ENCODE measurements at places on chromosomes 5 and 9.

DNA sequence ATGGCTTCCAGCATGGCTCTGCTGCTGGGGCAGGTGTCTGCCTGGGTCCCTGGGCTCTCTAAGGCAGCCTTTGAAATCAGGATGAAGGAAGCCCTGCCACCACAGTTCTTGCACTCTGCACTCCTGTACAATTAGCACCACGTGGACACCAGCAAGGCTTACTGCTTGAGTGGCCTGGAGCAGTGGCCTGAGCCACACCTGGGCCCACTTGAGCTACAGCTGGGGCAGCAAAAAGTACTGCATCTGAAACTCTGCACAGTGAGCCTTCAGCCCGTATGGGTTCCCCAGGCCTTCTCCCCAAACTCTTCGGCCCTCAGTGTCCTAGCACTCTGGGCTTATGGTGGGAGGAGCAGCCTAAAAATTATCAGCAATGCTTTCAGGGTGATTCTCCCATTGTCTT is 8.0 kb upstream of the INIP start:
- no peak for DNase-seq

DNA sequence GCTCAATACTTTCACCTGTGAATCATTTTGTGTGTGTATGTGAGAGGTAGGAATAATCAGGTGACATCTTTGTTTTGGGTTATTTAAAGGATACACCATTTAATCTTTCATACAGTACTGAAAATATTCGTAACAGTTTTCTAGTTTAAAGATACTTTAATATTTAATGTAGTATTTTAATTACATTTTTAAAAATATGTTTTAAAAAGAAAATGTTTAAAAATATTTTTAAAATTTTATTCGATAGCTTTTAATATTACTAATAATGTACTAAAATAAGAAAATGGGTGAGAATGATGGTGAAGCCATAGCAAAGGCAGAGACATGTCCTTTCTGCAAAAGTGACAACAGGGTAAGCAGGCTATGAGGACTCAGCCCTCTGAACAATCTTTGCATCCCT is 56.3 kb upstream of the MEF2C start:
- no peak for DNase-seq

DNA sequence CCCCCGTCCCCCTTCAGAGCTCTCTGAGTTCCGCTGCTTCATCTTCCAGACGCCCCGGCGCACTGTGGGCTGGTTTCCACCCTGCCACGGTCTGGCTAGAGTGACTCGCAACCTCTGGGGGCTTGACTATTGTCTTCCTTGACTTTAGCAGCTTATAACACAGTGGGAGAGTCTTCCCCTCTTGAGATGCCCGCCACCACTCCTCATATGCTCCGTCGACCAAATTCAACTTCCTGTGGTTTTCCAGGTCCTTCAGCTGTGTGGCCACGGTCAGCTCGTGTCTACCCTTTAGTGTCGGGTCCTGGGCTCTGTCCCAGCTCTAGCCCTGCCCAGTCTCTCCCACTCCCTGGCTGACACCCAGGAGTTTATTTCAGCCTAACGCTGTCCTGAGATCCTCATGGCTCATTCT is 28.2 kb upstream of the NCS1 start:
- DNase-seq: peak; percentile 86

- DNase-seq: peak; percentile 8
Observed at GRCh38 chr9:5608298-5609225, 20.3 kb upstream of the RIC1 start.

GRCh38 chr5:152864447-152864846 is 459.4 kb upstream of the NMUR2 start:
- no peak for DNase-seq

GRCh38 chr5:154683101-154683880 is 71.9 kb upstream of the LARP1 start:
- no peak for DNase-seq

GRCh38 chr5:112121258-112121657 is 297.8 kb downstream of the EPB41L4A start:
- no peak for DNase-seq

- no peak for DNase-seq
Observed at GRCh38 chr5:172380987-172381643, 73.2 kb downstream of the SH3PXD2B start.

GRCh38 chr5:65825408-65826328 is 100.7 kb upstream of the ERBIN start:
- no peak for DNase-seq

GRCh38 chr5:131163276-131164119 is 1.6 kb downstream of the HINT1 start:
- peak; percentile 52 for DNase-seq

DNA sequence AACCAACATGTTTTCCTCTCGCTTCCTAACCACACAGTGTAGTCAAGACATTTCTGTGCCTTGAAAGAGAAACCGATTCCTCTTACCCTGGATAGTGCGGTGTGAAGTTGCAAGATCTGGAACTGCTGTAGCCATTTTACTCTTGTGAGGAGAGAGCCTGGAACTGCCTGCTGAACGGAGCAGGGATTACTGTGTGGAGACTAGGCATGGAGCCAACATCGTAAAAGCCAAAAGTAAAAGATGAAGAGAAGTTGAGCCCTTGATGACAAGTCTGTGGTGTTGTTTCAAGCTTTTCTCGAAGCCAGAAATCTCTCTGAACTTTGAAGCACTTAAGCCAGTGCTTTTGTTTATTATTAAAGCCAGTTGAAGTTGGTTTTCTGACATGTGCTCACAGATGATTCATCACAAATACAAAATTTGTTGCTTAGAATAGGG is 110.1 kb upstream of the GRIN3A start:
- no peak for DNase-seq

GRCh38 chr9:134306636-134307600 is 19.3 kb upstream of the RXRA start:
- no peak for DNase-seq

GRCh38 chr5:110476164-110476563 is 250.3 kb downstream of the TMEM232 start:
- no peak for DNase-seq

DNA sequence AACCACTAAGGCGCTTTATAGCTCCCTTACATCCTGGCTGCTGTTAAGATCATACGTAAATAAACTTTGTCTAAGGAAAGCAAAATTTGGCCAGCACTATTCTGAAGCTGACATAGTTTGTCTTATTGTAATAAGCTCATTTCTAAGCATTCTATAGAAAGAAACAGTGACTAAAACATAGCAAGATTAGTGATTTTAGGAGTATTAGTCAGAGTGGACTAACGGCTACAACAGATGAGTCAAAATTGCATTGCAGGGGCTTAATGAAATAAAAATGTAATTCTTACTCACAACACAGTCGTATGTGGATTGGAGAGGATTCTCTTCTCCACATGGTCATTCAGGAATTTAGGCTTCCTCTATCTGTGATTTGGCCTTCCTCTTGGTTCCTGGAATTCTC is 347.6 kb downstream of the GADD45G start:
- DNase-seq: no peak

- no peak for DNase-seq
Observed at GRCh38 chr5:36685631-36686288, 79.4 kb downstream of the SLC1A3 start.

DNA sequence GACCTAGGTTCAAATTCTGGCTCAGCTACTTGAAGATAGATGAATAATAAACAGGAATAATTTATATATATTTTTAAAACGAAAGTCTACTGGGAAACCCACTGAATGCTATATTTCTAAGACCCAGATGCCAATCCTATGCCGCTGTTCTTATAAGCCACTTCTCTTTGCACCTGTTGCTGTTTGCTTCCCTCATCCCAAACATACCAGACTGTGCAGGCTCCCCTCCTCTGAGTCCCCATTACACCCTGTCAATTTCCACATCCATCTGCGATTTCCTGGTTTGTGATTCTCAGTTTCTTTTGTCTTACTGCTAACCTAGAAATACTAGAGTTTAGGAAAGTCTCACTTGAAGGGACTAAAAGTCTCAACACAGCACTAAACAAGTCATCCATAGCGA is 92.8 kb upstream of the CAST start:
- no peak for DNase-seq

- no peak for DNase-seq
Observed at GRCh38 chr5:1874348-1874747, 8.4 kb downstream of the IRX4 start.

GRCh38 chr5:76836585-76836984 is 13.2 kb upstream of the S100Z start:
- DNase-seq: no peak

GRCh38 chr9:5841771-5842573 is 9.1 kb upstream of the ERMP1 start:
- DNase-seq: no peak

DNA sequence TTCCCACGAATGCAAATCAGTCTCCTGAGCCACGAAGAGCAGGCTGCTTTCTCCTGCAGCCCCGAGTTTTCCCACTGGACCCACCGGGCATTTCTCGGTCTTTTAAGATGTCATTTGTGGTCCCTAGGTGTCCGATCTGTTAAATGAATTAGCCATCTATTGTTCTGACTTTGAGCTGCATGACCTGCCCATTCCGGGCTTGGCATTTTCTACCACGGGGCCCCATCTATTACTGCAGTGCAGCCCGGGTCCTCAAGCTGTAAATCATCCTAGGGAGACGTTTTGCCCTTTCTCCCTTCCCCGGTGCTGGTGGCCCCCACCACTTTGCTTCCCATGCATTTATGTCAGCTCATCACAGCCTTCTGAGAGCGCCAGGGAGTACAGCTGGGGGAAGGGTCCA is 405.4 kb downstream of the IRX1 start:
- no peak for DNase-seq

DNA sequence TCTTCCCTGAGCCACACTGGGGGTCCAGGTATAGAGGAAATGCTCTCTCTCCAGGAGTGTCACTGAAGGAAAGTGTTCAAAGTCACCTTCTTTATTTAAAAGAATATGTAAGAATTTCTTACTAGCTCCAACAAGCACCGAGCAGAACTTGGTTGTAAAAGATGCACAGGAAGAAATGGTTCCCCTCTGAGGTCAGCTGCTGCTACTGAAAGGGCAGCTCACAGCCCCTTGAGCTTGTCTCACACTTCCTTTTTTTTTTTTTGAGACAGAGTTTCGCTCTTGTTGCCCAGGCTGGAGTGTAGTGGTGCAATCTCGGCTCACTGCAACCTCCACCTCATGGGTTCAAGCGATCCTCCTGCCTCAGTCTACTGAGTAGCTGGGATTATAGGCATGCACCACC is 77.2 kb downstream of the PRRT1B start:
- no peak for DNase-seq

- no peak for DNase-seq
Observed at GRCh38 chr9:89797255-89797654, 192.4 kb downstream of the GADD45G start.

DNA sequence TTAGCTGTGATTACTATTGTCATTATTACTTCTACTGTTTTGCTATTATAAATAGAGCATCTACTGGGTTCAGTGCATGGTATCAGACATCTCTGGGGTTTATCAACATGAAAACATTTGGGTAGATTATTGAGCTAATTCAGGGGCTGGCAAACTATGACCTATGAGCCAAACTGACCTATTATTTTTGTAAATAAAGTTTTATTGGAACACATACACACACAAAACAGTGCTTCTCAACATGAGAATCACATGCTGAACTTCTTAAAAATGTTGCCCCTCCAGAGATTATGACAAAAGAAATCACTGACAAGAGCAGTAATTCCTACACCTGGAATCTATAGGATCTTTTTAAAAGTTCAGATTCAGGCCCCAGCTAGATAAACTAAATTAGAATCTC is 30.4 kb downstream of the SLC31A2 start:
- no peak for DNase-seq

- DNase-seq: no peak
Observed at GRCh38 chr5:175059687-175060211, 335.4 kb downstream of the MSX2 start.

DNA sequence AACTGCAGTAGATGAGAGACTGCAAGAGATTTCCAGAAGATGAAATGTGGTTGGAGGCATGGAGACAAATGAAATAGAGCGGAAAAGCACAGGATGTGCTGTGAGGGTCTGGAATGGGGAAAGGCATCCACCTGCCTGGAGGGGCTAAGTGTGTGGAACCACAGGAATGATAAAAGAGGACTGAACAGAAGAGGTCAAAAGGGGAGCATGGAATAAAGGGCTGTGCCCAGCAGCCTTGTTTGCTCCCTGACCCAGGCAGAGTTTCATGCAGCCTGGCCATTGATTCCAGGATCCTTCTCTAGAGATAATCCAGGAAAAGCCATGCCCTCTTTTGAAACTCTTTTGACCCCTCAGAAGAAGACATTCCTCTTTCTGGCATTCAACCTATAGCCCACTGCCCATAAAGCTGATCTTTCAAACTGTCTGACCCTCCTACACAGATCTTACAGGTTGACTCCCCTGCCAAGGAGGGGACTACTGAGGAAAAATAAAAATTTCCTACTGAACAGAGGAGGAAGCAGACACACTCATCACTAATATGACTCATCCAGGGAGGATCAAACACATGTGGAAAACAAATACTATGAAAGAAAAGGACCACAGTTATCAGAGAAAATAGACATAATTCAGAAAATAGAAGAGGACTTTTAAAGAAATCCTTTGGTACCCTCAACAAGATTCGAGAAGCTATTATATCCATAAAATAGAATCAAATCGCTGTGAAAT is 273.5 kb upstream of the PCSK5 start:
- DNase-seq: no peak

GRCh38 chr5:56616454-56617160 is 198.7 kb upstream of the MAP3K1 start:
- DNase-seq: no peak

DNA sequence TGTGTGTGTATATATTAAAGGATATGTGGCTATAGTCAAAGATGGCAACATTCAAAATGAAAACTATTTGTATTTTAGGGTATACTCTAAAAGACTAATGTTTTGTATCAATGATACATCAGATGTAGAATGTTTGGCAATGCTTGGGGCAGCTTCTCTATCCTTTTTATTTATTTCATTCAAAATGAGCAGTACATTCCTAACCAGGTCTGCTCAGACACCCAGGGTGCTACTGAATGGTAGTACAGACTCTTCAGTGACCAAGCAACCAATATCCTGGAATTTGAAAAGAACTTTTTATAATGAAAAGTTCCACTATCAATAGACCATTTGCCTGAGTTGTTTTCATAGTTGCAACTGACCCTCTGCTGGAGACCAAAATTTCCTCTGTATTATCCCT is 23.9 kb downstream of the MEGF9 start:
- DNase-seq: no peak

DNA sequence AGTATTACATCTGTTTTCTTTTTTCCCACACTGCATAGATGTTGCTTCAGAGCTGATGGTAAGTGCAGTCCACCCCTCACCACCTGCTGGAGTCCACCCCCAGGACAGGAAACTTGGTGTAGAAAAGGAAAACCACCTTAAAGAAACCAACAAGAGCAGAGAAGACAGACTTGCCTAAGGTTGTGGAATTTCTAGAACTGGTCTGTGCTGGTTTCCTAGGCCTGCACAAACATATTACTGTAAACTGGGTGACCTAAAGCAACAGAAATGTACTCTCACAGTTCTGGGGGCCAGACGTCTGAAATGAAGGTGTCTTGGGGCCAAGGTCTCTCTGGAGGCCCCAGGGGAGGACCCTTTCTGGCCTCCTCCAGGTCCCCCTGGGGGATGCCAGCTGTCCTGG is 293.4 kb upstream of the IRX1 start:
- no peak for DNase-seq

GRCh38 chr5:113202287-113202686 is 225.7 kb downstream of the DCP2 start:
- no peak for DNase-seq

- peak; percentile 5 for DNase-seq
Observed at GRCh38 chr5:158976035-158976434, 123.7 kb downstream of the EBF1 start.

- DNase-seq: no peak
Observed at GRCh38 chr5:160357861-160358411, 12.5 kb downstream of the C1QTNF2 start.

All from RCC 7860 (cell line).